Fibroblast of skin of left quadriceps (primary cell): ENCODE measurements at places on chromosomes 7 and 10.
A peak's percentile ranks its signal among the peaks of the same experiment; 100 is the strongest.

DNA sequence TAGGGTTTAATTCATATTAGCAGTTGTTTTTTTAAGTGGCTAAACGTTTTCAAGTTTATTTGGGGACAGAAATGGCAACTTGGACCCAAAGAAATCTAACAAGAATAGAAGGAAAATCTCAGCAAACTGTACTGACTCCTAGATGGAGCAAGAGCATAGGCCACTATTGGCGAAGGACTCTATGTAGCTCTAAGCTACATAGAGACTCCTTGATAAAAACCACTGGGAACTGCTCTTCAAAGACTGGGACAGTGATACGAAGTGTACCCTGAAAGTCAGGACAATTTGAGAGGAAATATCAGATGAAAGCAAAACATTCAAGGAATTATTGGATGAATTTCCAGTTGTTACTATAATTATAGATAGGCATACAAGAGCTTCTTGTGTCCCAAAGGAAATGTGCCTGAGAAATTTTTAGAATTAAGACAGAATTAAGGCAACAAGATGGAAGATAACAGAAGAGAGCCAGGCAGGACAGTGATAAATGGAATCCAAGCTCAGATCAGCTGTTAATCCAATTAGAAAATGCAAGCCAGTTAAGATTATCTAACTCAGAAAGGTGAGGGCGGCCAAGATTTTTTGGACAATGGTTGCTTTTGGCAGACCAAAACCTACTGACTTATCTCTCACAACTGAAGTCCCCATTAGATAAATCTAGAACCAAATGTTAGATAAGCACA, 103.7 kb upstream of the IFRD1 start:
- no peak for DNase-seq

DNA sequence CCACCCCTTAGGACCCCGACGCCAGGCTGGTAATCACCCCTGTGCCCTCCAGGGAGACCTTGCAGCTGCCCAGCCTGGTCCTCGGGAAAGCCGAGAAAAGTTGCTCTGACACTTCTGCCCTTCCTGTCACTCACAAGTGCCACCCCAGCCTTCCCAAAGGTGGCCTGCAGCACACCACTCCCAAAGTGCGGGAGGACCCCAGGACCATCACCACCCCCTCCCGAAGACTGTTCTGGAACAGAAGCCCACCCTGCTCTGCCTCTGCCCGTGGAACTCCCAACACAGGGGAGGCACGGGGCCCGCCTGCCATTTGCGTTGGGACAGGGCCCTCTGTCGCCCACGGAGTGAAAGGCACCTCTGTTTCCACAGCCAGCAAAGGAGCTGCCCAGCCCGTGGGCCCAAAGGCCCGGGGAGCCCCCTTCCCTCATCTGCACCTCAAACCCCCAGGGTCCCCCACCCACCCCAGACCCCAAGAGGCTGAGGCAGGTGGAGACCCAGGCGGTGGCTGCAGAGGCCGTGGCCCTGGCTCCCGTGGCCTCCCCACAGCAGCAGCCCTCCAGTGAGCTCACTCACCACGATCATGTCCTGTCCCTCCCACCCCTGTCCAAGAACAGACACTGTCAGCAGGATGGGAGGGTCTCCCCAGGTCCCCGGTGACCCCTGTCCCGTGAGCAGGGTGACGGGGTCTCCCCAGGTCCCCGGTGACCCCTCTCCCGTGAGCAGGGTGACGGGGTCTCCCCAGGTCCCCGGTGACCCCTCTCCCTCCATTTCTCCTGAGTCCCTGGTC, 47.8 kb upstream of the PPP2R2D start:
- no peak for DNase-seq

DNA sequence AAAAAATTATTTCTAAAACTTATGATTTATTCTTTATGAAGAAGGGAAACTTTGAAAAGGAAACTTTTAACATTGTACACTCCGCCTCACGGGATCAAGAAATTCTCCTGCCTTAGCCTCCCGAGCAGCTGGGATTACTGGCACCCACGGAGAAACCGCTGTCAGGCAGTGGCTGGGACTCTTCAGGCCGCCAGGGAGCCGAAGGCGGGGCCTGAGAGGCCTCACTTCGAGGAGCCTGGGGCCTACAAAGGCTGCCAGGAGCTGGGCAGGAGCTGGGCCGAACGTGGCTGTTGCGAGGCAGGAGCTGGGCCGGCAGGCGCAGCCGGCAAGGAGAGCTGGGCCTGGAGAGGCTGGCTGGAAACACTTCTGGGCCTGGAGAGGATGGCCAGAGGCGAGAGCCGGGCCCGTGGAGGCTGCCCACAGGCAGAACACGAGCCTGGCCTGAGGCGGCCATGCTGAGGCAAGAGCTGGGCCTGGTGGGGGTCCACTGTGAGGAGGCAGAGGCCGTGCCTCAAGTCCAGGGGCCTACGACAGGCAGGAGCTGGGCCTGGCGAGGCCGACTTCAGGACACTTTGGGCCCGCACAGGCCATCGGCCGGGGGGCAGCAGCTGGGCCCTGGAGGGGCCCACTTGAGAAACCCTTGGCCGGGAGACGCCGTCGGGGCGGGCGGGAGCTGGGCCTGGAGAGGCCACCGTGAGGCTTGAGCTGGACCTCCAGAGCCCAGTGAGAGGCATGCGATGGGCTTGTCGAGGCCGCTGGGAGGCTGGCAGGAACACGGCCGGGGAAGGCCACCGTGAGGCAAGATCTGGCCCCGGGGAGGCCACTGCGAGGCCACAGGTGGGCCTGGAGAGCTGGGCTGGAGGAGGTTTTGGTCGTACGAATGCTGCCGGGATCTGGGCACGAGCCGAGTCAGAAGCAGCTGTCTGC, 23.7 kb downstream of the MDH2 start:
- no peak for DNase-seq

- no peak for DNase-seq
Measured at GRCh38 chr7:82701949-82702348, 258.4 kb upstream of the CACNA2D1 start.

- no peak for DNase-seq
Measured at GRCh38 chr10:127840884-127841283, 51.9 kb downstream of the CLRN3 start.

GRCh38 chr7:158369866-158370265, 217.8 kb downstream of the PTPRN2 start:
- DNase-seq, result no peak

DNA sequence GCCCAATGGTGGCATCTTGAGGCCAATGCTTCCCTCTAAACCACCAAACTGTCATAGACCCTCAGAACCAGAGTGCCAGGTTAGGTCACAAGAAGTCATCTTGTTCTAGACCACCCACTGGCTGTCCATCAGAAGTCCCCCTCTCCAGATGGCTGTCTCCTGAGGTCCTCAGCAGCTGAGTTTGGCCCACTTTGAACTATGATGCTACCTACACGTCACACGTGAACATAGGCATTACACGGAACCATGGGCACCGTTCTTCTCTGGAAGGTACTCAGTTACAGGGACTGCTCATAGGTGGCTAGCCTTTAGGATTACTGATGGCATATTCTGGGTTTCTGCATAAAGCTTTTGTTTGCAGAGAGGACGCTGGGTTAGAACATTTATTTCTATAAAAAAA, 166.4 kb downstream of the ADAM12 start:
- no peak for DNase-seq

GRCh38 chr7:70855373-70855772, 276.6 kb upstream of the GALNT17 start:
- DNase-seq, result no peak

DNA sequence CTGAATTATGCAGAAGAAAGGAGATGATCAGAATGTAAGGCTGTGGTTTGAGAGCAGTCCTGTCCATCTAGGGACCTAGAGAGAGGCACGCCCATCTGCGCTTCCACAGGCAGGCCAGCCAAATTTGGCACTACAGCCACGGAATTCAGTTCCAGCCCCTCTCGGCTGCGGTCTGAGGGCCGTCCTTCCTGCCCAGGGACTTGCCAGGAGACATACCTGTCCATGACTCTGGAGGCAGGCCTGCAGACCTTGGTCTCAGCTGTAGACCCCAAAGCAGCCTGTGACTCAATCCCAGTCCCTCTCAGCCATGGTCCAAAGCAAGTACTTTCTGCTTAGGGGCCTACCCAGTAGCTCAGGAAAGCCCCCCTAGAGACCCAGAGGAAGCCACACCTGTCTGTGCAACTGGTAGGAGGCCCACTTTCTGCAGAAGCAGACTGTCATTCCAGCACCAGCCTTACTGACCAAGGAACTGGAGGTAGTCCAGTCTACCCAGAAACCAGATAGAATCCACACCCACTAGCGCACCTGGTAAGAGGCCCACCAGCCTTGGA, 720.9 kb downstream of the PARD3 start:
- DNase-seq, result no peak

DNA sequence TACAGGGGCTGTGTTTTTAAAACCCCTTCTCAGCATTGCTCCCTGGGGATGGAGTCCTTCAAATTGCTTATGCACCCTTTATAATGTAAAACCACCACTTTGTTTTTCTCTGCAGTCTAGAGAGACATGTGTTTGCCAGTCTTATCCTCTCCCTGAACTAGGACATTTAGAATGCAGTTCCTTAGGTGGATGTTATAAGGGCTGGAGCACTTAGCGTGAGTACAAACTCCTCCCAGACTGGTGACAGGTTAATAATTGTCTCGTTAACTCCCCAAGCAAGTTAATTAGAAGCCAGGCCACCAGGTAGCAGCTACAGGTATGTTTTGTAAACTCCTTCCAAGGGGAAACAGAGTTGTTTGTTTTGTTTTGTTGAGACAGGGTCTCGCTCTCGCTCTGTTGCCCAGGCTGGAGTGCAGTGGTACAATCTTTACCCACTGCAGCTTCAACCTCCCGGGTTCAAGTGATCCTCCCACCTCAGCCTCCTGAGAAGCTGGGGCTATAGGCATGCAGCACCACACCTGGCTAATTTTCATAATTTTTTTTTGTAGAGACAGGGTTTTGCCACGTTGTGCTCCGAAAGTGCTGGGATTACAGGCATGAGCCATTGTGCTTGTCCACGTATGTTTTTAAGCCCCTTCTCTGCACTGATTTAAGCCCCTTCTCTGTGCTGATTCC, 100.2 kb downstream of the FAM107B start:
- DNase-seq, result no peak

DNA sequence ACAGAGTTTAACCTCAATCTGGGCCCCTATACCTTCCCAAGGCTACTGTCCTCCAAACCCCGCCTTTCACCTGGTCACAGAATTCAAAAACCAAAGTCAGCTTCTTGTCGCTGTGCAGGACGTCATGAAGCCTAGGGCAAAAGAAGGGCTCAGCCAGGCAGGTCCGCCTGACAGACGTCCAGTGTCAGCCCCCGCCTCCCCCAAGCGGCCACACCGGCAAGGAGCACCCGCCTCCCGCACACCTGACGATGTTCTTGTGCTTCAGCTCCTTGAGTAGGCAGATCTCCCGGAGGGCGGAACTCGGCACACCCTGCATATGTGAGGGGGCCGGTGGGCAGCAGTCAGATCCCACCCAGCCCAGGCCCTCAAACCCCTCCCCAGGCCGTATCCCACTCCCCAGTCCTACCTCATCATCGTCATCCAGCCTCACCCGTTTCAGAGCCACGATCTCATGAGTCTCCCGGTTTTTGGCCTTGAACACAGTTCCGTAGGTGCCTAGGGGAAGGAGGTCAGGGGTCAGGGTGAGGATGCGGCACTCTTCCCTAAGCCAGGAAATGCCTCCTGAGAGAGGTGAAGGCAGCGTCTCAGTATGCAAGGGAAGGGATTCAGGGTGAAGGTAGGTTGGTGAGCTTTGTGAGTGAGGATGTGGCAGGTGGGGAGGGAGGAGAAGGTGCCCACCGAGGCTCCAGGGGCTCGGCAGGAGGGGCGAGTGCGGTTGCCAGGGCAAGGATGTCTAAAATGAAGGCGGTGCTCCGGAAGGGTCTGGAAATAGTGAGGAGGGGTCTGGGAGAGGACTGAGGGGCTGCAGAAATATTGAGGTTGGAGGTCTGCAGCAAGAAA, 811 bp downstream of the CDK5 start:
- no peak for DNase-seq

DNA sequence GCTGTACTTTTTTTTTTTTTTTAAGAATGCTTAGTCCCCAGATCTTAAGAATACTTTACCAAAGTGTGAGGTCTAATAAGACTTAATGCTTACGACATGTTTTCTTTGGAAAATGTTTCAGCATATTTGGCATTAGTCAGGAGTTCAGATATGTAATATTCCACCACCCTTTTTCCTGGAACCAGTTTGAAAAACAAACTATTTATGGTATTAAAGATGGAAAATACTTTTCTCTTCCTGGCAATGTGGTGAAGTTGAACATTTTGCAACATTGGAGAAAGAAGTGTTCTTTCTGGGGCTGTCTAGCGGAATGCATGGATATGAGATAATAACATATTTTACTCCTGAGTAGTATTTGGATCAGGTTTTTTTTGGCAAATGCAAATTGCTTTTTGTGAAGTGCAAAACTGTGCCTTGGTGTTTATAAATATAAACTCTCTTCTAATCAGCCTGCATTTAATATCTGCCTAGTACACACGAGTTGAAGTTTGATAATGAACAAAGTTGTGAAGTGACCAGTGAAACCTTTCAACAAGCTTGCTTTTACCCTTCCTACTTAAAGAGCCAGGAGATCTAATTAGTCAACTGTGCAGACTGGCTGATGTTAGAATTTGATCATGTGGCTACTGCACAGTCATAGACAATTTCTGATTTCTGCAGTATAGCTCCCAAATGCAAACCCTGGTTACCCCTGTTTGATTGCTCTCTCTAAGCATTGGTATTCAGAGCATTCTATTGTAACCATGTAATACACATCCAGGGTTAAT, 20.9 kb downstream of the MAP3K8 start:
- DNase-seq, result peak; percentile 94

GRCh38 chr7:100753750-100754149, 20.4 kb downstream of the ZAN start:
- DNase-seq, result no peak

- no peak for DNase-seq
Measured at GRCh38 chr7:149109969-149110368, 16.2 kb downstream of the ZNF425 start.

DNA sequence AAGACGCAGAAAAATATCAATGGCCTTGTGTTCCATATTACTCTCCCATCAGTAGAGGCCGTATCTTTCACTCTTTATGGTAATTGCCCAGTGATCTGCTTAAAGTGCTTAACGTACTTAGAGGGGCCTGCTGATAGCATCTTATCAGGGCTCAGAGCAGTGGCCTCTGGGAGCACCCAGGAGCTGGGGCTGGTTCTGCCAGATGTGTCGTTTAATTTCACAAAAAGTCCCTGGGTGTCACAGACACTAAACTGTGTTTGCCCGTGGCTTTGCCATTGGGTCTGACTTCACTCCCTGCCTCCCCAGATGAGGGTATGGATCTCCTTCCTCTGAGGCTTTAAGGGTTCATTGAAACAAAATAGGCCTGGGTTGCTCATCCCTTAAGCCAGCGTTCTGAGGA, 435.3 kb downstream of the GATA3 start:
- no peak for DNase-seq

GRCh38 chr10:62127975-62128374, 140.7 kb downstream of the RTKN2 start:
- no peak for DNase-seq

- no peak for DNase-seq
Measured at GRCh38 chr7:47946581-47947354, 1.5 kb downstream of the PKD1L1 start.

- DNase-seq, result peak; percentile 21
Measured at GRCh38 chr10:19904202-19904661, 88.0 kb downstream of the PLXDC2 start.

- DNase-seq, result no peak
Measured at GRCh38 chr7:95433952-95434556, 774 bp downstream of the PON2 start.
